ENCODE measurements at places on chromosomes 16 and 17.

DNA sequence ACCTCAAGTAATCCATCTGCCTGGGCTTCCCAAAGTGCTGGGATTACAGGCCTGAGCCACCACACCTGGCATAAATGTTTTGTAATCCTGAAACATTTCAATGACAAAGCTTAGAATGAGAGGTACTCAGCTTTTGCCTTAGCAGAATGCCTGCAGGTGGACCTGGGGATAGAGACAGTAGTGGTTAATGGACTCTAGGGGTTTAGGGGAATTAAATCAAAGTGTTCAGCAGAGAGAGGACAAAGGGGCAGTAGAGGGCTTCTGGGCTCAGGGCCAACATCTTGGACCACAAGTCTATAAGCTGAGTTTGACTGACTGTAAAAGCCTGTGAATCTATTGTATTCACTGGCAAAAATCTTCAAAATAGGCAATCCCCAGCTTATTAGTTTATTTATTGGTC lies 36.0 kb upstream of the MED13 start:
- DNase-seq, result no peak

GRCh38 chr16:27390151-27390550 lies 11.8 kb upstream of the IL21R start:
- no peak for DNase-seq

GRCh38 chr16:8489580-8489979 lies 100.7 kb downstream of the TMEM114 start:
- no peak for DNase-seq

DNA sequence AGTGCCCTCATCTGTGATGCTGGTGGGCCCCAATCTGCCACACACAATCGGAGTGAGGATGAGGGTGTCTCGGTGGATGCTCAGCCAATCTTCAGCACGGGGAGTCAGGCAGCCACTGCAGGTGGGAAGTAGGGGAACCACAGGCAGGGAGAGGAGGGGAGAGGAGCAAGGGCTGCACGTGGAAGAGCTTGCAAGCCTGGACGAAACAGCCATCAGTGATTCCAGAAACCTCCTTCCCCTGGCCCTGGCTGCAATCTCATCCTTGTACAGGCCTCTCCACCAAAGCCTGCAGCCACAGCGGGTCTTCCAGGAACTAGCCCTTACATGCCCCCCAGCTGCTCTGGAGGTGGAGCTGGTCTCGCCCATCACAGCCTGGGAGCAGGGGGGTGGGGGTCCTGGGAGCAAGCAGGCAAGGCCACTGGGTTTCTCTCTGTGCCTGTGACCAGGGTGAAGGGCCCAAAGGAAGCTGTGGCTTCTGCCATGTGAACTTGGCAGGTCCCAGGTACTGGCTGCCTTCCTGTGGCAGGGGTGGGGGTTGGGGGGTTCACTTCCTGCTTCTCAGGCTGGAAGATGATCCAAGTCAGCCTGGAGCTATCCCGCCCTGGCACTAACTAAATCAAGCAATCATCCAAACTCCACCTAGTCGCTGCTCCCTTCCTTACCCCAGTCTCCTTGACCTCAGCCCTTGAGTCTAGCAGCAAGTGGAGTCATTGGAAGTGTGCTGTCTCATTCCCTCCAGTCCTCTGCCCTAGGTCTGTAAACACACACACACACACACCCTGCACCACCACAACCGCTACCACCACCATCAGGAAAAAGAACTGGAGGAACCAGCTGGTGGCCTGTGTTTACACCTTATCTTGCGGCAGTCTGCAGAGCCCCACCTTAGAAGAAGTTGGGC lies 29.4 kb upstream of the MLKL start:
- no peak for DNase-seq

DNA sequence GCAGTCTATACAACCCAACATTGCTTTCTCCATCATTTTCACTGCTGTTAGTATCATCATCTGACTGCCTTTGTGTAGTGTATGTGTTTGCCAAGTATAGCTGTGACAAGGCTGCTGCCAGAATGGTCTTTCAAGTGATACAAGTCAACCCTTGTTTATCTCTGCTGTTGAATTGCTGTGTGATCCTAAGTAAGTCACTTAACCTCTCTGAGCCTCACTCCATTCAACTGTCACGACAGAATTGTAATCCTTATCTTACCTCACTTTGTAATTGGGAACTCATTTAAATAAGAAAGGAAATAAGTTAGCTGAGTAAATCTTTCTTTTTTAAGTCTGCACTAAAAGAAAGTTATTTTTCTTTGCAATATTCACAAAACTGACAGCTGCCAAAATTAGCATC lies 340.6 kb downstream of the CA10 start:
- DNase-seq, result no peak

GRCh38 chr16:26645614-26646013 lies 421.1 kb upstream of the C16orf82 start:
- peak; percentile 5 for DNase-seq

DNA sequence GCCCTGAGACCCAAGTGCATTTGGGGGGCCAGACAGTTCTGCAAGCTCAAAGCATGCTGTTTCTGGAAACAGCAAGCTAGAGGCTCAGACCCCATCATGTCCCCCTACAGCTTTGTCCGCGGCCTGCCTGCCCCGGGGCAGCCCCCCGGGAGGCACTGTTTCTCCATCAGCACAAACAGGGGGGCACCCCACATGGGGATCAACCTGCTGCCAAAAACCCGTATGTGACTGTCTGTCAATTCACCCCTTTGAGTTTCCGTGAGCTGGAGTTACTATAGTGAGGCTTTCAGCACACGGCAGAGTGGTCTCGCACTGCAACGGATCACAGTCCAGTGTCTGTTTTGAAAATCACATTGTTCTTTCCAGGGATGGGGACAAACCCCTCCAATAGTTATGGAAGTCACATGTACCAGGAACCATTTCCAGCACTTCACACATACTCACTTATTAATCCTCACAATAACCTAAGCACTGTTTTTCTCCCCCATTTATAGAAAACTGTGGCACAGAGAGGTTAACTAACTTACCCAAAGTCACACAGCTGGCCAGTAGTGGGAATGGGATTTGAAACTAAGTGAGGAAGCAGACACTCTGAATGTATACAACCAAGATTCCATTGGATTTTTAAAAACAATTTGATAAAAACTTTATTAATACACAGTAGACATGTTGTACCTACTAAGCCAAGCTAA lies 269.0 kb downstream of the C16orf95 start:
- no peak for DNase-seq

DNA sequence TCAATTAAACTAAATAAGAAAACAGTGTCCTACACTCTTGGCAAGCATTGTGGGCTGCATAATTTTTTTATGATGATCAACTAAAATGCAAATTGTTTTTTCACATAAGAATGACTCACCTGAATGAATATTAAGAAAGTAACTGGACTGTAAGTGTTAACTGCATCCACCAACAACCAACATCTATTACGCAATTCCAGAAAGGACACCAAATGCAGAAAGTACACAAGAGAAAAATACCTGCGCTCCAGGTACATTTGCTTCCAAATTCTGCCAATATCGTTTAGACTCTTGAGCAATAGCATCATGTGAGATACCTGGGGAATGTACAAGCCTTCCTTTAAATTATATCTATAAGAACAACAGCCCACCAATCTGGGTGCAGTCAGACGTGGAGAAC lies 19.8 kb upstream of the TXNDC11 start:
- DNase-seq, result no peak

- no peak for DNase-seq
These were observed 643.5 kb downstream of the CDH11 start for GRCh38 chr16:64478252-64478906.

DNA sequence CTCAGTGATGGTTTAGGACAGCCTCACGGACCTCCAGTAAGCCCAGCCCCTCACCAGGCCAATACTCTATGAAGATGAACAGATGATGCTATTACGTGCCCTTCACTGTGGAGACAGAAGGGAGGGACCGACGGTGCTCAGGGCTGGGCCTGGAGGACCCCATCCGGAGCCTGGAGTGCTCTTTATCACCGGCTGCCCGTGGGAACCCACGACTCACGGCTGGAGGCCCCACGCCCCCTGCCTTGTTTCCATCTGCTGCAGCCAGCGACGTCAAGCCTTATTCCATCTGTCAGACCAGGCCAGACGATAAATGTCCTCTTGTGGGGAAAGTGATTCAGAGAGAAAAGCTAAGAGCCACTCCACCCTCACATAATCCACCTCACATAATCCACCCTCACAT lies 4.0 kb upstream of the TIMM22 start:
- DNase-seq, result no peak

GRCh38 chr17:80337195-80337895 lies 76.7 kb downstream of the RNF213 start:
- DNase-seq, result no peak

DNA sequence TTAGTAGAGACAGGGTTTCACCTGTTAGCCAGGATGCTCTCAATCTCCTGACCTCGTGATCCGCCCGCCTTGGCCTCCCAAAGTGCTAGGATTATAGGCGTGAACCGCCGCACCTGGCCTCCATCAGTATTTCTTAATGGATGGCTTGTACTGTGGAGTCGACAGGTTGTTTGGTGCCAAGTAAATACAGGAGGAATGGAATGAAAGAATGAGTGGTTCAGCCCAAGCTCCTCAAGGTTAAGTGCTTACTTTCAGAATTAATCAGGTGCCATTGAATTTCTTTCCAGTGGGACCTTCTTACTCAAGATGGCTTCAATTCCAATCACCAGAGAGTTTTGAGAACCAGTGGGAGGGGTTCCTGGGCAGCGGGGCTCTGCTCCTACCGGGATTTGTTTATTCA lies 25.0 kb downstream of the ALOX15 start:
- DNase-seq, result no peak

- DNase-seq, result no peak
These were observed 31.8 kb upstream of the MAF start for GRCh38 chr16:79632289-79632688.

- no peak for DNase-seq
These were observed 12.2 kb downstream of the MED13 start for GRCh38 chr17:62052765-62053338.

DNA sequence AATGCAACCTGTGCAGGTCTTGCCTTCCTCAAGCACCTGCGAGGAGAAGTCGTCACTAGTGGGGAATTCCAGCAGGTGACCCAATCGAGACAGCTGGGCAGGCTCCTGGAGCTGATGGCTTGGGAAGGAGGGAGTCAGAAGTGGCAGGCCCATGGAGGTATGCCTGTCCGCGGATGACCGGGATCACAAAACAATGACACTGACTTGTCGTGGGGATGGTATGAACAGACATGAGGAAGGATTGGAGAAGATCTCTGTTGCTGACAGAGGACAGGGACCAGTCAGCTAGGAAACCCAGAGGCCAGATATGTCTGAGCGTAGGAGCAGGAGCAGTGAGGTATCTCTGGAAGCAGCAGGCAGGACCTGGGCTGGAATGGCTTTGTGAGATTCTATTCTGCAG lies 233.3 kb downstream of the SOX9 start:
- no peak for DNase-seq

DNA sequence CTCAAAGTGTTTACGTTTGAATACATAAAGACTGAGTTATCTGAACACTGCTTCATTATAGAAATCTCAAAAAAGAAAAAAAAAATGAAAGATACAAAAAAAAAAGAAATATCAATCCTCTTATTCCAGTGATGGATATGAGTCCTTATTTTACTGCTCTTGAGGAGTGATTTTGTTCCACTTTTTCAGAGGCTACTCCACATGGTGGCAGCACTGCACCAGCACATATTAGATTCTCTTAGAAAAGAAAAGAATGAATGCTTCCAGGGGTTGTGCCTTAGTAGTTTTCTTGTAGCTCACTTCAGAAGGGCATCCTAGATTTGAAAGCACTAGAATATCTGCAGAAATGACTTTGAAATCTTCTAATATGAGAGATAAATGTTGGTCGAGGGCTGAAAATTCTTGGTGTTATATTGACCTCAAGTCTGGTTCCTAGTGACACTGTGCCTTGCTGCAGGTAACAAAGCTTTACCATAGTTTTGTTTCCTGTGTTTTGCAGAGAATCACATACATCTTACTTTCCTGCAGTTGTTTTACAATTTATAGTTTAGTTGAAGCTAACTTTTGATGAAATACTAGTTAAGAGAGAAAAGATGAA lies 25.9 kb downstream of the AP2B1 start:
- no peak for DNase-seq
